ENCODE measurements at places on chromosomes 4 and X. TPM values are rescaled to one million over a fixed set of nuclear protein-coding genes. Genes with fewer than 3 reads are reported as not detected.

- no peak for DNase-seq
These were observed 15.0 kb upstream of the MTNR1A start for GRCh38 chr4:186570193-186570996.

Gene PCDH10
- total RNA-seq: 2.5 TPM

Gene ENOX2
- total RNA-seq: 13.2 TPM

DNA sequence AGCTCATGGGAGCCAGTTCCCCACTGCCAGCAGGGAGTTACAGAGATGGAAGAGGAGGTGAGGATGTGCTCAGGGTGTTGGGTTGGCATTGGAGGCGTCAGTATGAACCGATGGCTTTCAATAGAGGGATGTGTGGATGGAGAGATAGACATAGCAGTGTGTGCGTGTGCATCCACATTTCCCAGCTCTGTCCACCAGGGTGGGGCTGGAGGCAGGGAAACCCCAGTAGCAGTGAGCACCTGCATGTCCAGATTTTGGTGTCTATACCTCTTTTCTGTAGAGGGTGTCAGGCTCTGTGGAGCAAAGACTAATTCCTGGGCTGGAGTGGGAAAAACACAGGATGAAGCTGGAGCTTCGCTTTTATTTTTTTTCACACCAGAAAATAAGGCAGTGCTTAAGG lies 37.2 kb upstream of the HGFAC start:
- DNase-seq: no peak

DNA sequence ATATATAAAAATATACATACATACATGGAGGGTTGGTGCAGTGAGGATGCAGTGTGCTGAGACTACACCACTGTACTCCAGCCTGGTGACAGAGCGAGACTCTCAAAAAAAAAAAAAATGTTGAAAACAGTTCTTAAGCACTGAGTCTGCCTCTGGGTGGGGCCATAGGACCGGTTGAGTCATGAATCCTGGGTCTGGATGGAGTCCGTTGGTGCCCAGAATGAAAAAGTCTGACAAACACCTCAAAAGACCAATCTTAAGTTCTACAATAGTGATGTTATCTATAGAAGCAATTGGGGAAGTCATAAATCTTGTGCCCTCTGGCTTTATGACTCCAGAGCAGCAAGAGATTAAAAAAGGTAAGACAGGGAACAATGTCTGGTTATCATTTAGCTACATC lies 70.4 kb downstream of the FGFBP1 start:
- no peak for DNase-seq

Gene IL13RA1
- total RNA-seq: 41.4 TPM

- no peak for DNase-seq
These were observed 11.6 kb downstream of the PDZD4 start for GRCh38 chrX:153818571-153819383.

DNA sequence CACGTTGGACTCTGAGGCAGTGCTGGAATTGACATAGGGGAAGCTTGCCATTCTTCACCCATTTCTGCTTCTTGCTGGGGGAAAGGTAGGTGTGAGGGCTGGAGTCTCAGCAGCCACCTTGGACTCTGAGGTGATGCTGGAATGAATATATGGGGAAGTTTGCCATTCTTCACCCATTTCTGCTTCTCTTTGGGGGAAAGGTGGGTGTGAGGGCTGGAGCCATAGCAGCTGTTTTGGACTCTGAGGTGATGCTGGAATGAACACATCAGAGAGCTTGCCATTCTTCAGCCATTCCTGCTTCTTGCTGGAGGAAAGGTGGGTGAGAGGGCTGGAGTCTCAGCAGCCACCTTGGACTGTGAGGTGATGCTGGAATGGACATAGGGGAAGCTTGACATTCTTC lies 115.1 kb downstream of the CRLF2 start:
- DNase-seq: no peak

Gene MGARP
- 1.4 TPM for total RNA-seq

DNA sequence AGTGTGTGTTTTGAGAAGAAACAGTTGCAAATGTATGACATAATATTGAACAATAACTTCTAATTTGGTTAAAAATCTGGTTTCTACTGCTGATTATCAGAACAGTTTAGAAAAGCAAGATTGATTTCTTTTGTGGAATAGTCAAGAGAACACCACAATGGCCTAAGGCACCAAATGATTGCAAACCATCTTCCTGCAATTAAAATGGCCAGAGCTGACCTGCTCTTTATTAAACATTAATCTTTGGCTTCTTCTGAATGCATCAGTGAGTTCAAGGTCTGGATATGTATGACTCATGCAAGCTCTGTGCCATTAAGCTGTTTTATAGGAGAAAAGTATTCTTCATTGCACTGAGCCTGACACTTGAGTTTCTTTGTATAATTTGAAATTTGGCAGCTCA lies 107.8 kb upstream of the PDHA2 start:
- DNase-seq: no peak

GRCh38 chr4:148283665-148284064 lies 158.5 kb downstream of the NR3C2 start:
- no peak for DNase-seq

DNA sequence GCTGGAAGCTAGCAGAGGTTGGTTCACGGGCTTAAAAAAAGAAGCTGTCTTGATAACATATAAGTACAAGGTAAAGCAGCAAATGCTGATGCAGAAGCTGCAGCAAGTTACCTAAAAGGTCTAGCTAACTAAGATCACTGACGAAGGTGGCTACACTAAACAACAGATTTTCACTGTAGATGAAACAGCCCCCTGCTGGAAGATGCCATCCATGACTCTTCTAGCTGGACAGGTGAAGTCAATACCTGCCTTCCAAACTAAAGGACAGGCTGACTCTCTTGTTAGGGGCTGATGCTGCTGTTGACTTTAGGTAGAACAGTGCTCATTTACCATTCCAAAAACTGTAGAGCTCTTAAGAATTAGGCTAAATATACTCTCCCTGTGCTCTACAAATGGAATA lies 99.5 kb downstream of the FBXW7 start:
- no peak for DNase-seq

Gene UGT2B11
- total RNA-seq: not detected

GRCh38 chrX:11143931-11144678 lies 33.0 kb downstream of the HCCS start:
- peak; percentile 26 for DNase-seq

GRCh38 chrX:120660637-120661036 lies 30.8 kb upstream of the C1GALT1C1 start:
- DNase-seq: no peak

Gene CCNB3
- 3.9 TPM for total RNA-seq

- no peak for DNase-seq
These were observed 27.5 kb downstream of the LNX1 start for GRCh38 chr4:53563824-53564223.

DNA sequence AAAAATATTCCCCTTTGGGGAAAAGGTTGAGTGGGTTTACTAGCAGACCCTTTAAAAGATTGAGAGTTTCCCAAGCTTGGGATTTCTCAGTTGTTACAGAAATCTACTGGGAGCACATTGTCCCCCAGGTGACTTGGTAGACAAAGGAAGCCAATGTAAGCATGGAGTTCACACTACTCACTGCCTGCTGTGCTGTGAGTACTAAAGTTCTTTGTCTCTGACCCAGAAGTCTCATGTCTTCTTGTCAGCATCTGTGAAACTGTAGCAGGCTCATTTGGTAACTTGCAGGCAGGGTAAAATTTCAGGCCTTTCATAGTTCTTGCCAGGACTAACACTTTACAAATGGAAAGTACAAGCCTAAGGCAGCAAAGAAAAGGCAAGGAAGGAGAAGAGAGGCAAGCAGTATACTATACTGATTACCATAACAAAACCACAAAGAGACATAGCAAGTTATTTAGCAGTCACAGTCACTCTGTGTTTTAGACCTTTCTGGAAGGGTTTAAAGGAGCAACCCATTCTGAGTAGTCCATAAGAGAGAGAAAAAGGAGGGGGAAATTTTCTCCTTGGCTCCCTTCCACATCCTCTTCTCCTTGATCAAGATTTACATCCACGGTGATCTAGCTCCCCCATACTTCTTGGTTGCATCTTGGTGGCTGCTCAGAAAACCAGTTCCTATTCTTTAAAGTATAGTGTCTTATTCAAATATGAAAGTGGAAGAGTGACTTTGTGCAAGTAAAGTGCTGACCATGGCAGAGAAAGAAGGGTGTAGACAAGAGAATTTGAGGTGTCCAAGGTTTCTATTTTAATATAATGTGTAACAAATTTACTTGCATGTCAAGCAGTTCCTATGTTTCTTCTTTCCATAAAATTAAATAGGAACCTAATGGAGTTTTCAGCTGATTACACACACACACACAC lies 160.0 kb upstream of the PDE5A start:
- DNase-seq: no peak

GRCh38 chr4:15438939-15439524 lies 11.2 kb downstream of the C1QTNF7 start:
- no peak for DNase-seq

GRCh38 chrX:107448998-107449835 lies at the start of gene FRMPD3:
TSS of gene FRMPD3 (plus strand) at chrX:107449652. CDS start at chrX:107526589, 76,937 bp downstream.
- no peak for DNase-seq

- no peak for DNase-seq
These were observed 865 bp downstream of the FAM200B start for GRCh38 chr4:15682242-15683142.
